ENCODE measurements at places on chromosomes 13 and 19.
A peak's percentile ranks its signal among the peaks of the same experiment; 100 is the strongest.

DNA sequence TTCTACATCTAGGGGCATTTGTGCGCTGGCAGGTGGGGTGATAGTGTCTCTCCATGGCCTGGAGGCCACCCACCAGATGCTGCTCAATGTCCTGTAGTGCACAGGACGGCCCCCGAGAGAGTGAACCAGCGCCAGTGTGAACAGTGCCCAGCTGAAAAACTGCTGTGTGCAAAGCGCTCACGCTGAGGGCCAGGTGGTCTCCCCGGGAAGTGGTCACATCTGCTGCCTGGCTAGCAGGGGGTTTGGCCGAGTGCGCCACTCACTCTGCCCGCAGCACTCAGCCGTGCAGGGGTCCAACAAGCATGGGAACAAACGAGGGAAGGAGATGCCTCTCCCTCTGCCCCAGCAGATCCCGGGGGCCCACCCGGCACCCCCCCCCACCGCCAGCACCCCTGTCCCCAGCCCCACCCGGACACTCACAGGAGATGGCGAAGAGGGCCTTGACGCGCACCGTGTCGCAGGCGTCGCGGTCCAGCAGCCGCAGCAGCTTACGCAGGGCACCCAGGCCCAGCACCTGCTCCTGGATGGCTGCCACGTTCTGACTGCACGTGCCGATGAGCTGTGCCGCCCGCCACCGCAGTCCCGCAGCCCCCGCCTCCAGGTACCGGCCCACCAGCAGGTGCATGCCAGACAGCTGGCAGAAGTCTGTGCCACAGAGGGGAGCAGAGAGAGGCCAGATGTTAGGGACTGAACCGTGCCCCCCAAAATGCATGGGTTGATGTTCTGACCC is 5.8 kb downstream of the HSPBP1 start:
- no peak for DNase-seq

GRCh38 chr13:111475488-111475887 is 155.0 kb downstream of the TEX29 start:
- no peak for DNase-seq

GRCh38 chr19:4713384-4713951 is 10.2 kb downstream of the DPP9 start:
- DNase-seq, result peak; percentile 100

DNA sequence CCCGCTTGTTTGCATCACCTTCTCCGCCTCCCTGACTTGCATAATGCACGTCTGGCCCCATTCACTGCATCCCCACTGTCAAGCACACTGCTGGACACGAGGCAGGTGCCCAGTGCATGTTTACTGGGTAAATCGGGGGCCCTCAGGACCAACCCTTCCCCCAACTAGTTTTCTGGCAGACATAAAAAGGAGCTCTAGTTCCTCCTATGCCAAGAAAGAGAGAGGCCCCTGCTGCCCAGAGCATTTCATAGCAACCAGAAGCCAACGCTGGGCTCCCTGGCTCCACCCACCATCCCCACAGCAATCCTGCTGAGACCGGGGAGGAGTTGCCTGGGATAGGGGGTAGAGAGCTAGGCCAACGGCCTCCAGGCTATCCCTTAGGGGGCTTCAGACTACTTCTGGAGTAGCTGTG is 23.2 kb downstream of the ANKRD27 start:
- DNase-seq, result no peak

DNA sequence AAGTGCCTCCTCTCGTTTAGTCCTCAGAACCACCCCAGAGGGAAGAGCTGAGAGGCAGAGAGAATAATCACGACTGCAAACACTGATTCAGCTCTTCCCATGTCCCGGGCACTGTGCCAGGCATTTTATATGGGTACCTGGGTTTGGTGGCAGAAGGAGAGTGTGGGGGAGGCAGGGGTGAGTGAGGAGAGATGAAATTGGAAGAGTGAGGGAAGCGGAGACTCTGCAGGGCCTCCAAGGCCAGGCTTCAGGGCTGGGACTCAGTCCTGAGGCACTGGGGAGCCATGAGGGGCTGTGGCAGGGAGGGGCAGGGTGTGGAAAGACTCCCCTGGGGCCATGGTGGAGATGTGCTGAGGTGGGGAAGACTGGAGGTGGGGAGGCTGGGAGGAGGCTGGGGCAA is 8.7 kb downstream of the SYNGR4 start:
- DNase-seq, result peak; percentile 88

DNA sequence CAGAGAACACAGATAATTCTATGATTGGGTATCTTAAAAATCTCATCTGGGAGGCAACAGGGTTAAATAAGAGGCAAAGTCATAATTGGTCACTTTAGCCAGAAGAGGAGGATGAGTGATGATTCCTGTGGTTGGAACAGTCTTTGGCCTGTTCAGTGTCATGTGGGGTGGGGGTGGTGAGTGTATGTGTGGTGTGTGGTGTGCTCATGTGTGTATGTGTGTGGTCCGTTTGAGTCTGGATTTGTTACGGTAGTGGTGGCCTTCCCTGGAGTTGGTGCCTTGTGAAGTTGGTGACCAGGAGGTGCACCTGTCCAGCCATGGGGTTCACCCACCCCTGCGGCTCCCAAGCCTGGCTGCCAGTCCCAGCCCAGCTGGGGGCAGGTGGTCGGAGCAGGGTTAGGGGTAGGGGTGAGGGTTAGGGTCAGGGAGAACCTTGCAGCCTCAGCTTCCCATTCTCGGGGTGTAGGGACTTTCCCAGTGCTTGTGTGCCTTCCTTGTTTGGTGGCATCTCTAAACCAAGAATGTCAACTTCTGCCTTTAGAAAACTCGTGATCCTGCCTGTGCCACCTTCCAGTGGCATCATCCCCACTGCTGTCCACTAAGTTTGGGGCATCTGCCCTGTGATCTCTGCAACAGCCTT is 97.5 kb downstream of the RAB20 start:
- DNase-seq, result no peak

DNA sequence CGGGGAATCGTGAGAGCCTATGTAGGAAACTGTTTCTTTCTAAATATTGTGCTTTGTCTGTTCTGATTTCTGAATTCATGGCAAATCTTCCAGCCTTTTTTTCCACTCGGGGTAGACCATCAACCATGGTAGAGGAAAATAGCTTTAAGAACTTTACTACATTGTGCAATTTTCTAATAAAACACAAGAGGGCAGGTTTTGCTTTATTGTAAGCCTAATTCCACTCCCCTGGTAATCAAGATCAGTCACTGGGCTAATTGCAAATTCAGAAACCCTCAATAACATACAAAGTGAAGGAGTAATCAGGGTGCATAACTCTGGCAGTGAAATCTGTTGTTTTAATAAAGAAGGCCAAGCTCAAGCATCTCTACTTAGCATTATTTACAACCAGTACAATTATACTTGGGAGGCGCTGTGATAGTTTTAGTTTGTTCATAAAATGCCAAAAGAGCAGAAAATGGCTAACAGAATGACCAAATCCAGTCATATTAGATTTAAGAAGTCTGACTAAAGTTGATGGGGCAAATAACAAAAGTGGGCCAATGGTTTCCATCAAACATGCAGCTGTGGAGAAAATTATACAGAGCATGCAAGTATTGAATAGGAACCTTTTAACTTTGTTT is 43.8 kb downstream of the DCT start:
- DNase-seq, result peak; percentile 71

GRCh38 chr13:75316427-75316826 is 165.5 kb downstream of the TBC1D4 start:
- peak; percentile 40 for DNase-seq

DNA sequence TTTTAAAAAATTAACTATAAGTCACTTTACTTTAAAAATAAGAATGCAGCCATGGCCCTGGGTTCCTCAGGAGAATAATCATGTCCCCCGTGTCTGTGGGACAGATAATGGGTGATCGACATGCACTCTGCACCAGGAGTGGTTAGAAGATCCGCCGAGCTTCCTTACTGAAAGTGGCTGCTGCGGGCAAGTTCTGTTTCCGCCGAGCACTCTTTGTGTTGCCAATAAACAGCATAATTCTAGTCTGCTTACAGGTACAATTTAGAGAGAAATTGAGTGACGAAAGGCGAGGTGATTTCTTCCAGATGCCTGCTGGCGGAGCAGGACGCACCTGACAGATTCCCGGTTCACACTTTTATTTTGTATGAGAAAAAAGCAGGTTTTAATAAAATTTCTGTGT is 139.0 kb downstream of the SOX1 start:
- no peak for DNase-seq

GRCh38 chr13:109840201-109840892 is 54.0 kb upstream of the IRS2 start:
- peak; percentile 77 for DNase-seq

DNA sequence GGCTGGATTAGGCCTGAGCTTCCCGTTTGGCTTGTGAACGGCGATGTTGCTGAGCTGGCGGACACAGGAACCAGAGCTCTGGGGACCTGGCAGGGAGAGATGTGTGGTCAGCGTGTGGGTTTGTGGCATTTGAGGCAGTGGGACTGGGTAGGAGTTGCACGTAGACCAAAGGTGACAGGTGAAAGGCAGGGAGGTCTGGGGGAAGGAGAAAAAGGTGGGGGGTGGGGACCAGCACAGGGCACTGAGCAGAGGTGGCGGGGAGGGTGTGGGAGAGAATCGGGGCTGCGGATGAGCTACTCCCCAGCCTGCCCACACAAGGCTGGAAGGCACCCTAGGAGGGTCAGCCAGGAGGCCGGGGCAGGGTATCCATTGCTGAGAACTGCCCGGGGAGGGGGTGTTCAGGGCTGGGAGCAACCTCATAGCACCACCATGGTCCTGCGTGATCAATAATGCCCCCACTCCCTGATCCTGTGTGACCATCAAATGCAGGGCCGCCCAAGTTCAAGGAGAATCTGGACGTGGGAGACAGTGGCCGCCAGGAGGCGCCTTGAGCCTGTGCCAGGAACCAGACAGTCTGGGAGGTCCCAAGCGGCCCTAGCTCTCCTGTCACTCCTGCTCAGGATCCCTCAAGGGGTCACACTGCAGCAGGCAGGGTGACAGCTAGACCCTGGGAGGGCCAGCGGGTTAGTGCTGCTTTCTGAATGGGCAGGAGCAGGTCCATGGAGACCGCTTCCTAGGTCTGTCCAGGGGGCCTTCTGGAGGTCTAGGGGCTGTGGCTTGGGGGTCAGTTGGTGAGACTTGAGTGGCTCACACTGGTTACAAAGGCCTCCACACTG is 12.8 kb upstream of the SELENOW start:
- peak; percentile 43 for DNase-seq

DNA sequence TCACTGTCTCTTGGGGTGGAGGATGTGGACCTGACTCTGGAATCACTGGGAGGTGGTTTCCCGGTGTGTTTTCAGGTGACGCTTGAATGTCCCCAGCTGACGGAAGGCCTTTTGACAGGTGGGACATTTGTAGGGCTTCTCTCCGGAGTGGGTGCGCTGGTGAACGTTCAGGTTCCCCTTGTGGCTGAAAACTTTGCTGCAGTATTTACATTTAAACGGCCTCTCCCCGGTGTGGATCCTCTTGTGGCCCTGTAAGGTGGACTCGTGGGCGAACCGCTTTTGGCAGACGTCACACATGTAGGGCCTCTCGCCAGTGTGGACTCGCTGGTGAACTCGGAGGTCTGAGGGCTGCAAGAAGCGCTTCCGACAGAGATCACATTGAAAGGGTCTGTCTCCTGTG is 7.8 kb downstream of the ZSCAN5B start:
- no peak for DNase-seq

DNA sequence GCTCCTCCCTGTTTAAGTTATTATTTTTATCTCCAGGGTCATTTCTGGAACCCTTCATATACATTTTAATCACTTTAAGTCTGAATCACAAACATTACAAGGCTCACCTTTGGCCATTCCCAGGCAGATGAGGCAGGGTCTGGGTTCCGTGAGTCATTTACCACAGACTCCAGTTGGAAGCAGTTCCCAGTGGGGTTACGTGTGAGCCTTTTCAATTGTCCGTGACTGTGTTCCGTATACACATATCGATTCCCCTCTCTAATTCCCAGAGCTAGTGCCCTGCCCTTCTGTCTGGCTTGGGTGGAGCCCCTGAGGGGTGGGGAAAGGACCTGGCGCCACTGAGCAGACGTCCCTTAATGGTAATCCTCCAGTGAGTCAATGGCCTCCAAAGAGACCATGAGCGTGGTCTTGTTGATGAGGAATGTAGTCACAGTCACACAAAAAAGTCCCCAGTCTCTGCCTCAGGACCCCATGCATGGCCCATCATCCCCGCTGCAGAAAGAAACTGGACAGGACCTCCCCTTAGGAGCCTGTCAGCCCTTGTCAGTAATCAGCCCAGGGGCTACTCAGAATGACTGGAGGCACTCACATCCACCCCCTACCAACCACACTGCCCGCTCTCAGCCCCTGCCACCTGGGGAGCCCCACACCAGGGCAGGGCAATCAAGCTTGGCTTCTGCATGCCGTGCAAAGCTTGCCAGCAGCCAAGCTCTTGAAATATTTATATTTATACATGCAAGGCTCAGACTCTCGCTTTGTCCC is 144.4 kb downstream of the ZIC5 start:
- DNase-seq, result peak; percentile 71

DNA sequence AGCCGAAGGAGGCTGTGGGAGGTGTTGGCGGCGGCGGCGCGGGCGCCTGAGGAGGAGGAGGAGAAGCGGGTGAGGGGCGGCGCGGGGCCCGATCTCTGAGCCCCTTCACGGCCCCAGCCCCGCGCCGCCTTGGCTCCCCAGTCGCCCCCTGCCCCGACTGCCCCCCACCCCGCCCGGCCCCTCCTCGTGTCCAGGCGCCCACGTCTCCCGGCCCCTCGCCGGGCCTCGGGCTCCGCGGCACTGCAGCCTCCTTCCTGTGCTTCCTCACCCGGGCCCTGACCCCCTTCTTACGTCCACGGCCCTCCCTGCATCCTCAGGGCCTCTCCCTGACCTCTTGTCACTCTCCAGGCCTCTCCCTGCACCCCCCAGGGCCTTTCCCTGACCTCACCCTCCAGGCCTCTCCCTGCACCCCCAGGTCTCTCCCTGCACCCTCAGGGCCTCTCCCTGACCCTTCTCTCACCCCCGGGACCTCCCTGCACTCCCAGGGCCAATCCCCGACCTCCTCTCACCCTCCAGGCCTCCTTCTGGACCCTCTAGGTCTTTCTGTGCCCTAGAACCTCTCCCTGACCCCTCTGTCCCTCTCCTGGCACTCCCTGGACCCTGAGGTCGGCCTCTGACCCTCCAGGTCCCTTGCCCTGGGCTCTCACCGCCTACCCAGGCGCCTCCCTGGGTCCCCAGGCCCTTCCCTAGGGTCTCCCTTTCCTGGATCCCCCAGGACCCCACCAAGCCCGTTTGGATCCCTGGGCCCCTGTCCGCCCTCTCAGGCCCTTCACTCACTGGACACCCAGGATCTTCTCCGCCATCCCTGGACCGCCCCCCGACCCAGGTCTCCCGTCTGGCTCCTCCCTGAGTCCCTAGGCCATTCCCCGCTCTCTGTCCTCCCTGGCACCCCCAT is 460 bp downstream of the KMT5C start:
- no peak for DNase-seq
